ENCODE measurements at places on chromosomes 5 and 9. TPM values are rescaled to one million over a fixed set of nuclear protein-coding genes. Genes with fewer than 3 reads are reported as not detected.

DNA sequence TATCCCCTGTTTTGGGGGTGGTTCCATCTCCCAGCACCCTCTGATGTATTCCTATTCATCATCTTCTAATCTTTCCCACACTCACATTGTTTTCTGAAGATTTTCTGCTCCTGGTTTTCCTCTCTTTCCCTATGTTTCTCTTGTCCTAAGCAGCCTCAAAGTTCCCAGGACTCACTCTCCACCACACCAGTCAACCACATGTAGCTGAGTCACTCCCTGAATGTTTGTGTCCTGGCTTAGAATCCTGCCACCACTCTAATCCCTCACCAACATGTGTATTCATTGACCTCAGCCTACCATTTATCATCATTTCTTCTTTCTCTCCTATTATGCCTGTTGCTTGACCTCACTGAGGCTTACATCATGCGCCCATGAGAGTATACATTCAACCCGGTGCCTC is 282.4 kb upstream of the ADAMTS16 start:
- no peaks in the 10 kb centered on the region for H3K4me1 ChIP-seq
- H3K27me3 ChIP-seq = no peaks in the 10 kb centered on the region
- DNase-seq = no peak
- H3K4me3 ChIP-seq = no peak overlapping the region
- H3K36me3 ChIP-seq = no peaks in the 10 kb centered on the region

DNA sequence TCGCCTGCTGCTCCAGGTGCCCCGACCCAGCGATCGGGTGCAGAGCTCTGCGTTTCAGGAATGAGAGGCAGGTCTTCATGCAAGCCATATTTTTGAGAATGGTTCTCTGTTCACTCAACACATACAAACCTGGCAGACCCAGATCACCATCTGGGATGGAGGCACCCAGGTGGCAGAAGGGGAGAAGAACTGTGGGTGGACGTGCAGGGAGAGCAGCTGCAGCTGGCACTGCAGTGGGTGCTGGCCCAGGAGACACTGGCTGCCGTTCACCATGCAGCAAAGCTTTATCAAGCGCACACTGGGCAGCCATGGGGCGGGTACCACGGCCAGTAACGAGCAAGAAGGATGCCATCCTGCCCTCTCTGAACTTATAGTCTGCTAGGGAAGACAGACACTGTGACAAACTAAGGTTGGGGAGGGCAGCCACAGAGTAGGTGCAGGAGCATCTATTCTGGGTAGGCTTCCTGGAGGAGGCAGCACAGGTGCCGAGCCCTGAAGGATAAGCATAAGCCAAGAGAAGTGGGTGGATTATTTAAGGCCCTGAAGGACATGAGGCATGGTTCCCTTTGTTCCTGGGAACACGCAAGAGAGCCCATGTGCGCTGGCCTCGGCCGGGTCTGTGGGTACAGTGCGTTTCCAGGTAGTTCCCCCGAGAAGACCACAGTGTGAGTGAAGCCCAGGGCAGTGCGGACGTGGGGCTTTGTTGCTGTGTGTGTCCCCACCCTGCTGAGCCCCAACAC is 46.2 kb upstream of the FCN2 start:
- no peaks in the 10 kb centered on the region for H3K4me1 ChIP-seq
- no peaks in the 10 kb centered on the region for H3K36me3 ChIP-seq
- DNase-seq = no peak
- no peak overlapping the region for H3K27ac ChIP-seq
- H3K27me3 ChIP-seq = no peaks in the 10 kb centered on the region

FAM120A gene
- 71.0 TPM for total RNA-seq

DNA sequence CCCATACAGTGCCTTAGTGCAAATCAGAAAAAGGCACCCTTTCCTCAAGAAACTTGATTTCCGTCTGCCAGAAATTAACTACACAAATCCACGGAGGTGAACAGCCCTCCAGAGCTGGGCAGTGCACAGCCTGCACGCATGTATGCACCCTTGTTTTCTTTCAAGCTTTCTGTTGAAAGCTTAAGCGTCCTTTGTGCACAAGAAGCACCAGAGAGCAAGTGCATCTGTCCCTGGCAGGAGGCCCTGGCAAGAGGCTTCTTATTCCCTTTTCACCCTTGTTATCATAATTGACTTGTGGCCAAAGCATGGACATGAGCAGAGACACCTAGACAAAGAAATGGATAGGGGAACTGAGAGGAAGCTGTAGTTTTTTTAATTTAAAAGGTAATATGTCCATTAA is 47.4 kb upstream of the ATG10 start:
- no peak for DNase-seq
- H3K4me1 ChIP-seq = no peaks in the 10 kb centered on the region
- no peaks in the 10 kb centered on the region for H3K27me3 ChIP-seq
- no peak overlapping the region for H3K27ac ChIP-seq
- no peak overlapping the region for H3K4me3 ChIP-seq

FOXD4 gene
- total RNA-seq = not detected

PCDHGC4 gene
- total RNA-seq = 6.2 TPM

GRCh38 chr9:20684875-20685696 is 1.0 kb downstream of the FOCAD start:
- DNase-seq = no peak
- H3K4me3 ChIP-seq = peak overlapping the region; percentile 82
- no peaks in the 10 kb centered on the region for H3K27me3 ChIP-seq
- peak overlapping the region; percentile 82 for H3K27ac ChIP-seq
- no peaks in the 10 kb centered on the region for H3K4me1 ChIP-seq

- H3K4me1 ChIP-seq = no peaks in the 10 kb centered on the region
- H3K27me3 ChIP-seq = no peaks in the 10 kb centered on the region
- DNase-seq = no peak
- H3K36me3 ChIP-seq = no peaks in the 10 kb centered on the region
Measured at GRCh38 chr5:15682566-15682965, 182.6 kb downstream of the FBXL7 start.

GRCh38 chr5:93892481-93892880 is 151.1 kb upstream of the POU5F2 start:
- H3K27me3 ChIP-seq = no peaks in the 10 kb centered on the region
- H3K36me3 ChIP-seq = no peaks in the 10 kb centered on the region
- no peak overlapping the region for H3K4me3 ChIP-seq
- no peak overlapping the region for H3K27ac ChIP-seq
- no peaks in the 10 kb centered on the region for H3K4me1 ChIP-seq

GRCh38 chr9:133225171-133226011 is 16.3 kb upstream of the OBP2B start:
- no peak for DNase-seq
- H3K36me3 ChIP-seq = no peaks in the 10 kb centered on the region
- no peaks in the 10 kb centered on the region for H3K4me1 ChIP-seq
- no peak overlapping the region for H3K4me3 ChIP-seq

- H3K27me3 ChIP-seq = no peaks in the 10 kb centered on the region
- H3K36me3 ChIP-seq = no peaks in the 10 kb centered on the region
- no peak overlapping the region for H3K27ac ChIP-seq
- no peak overlapping the region for H3K4me3 ChIP-seq
- no peaks in the 10 kb centered on the region for H3K4me1 ChIP-seq
- no peak for DNase-seq
Measured at GRCh38 chr5:123441408-123441807, 18.2 kb upstream of the CEP120 start.

DNA sequence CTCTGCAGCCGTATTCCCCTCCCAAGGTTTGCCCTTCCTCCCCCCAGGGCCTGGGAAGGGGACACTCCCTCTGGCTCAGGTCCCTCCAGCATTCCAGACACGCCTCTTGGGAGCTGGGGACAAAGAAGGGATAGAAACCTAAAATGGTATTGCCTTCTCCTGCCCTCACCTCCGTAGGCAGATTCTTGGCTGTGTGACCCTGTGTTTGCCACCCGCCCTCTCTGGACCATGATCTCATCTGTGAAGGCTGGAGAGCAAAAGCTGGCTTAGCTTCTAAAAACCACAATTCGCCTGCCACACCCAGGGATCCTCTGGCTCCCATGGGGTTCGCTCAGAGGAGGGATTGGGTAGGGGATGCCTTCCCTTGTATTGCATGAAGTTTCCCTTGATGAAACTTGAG is 7.7 kb downstream of the AQP3 start:
- H3K27me3 ChIP-seq = no peaks in the 10 kb centered on the region
- DNase-seq = no peak
- H3K27ac ChIP-seq = no peak overlapping the region
- no peaks in the 10 kb centered on the region for H3K36me3 ChIP-seq
- no peaks in the 10 kb centered on the region for H3K4me1 ChIP-seq
- H3K4me3 ChIP-seq = no peak overlapping the region

ADGRV1 gene
- total RNA-seq = 0.32 TPM

GRCh38 chr5:174837919-174838902 is 113.8 kb downstream of the MSX2 start:
- DNase-seq = no peak
- H3K36me3 ChIP-seq = no peaks in the 10 kb centered on the region
- no peaks in the 10 kb centered on the region for H3K27me3 ChIP-seq
- no peak overlapping the region for H3K27ac ChIP-seq
- H3K4me3 ChIP-seq = no peak overlapping the region
- no peaks in the 10 kb centered on the region for H3K4me1 ChIP-seq

DNA sequence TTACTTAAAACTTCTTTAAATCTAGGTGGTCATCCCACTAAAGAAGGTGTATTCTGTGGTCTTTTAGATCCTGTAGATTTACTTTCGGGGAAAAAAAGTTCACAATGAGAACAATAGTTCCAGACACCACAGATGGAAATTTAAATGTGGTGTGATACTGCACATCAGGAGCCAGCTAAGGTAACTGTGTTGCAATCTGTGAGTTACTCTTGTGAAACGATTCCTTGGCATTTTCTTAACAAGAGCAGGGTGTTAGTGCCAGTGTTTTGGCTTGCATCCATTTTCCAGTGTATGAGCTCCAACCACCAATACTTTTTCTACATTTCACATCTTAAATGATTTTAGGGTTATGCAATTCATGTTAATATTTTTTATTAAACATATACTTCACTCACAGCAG is 674.5 kb downstream of the CETN3 start:
- no peak overlapping the region for H3K27ac ChIP-seq
- no peak for DNase-seq
- H3K36me3 ChIP-seq = no peaks in the 10 kb centered on the region
- H3K4me3 ChIP-seq = no peak overlapping the region

- no peak overlapping the region for H3K27ac ChIP-seq
- H3K4me1 ChIP-seq = no peaks in the 10 kb centered on the region
- no peak for DNase-seq
Measured at GRCh38 chr5:142959683-142960657, 189.8 kb downstream of the ARHGAP26 start.

DNA sequence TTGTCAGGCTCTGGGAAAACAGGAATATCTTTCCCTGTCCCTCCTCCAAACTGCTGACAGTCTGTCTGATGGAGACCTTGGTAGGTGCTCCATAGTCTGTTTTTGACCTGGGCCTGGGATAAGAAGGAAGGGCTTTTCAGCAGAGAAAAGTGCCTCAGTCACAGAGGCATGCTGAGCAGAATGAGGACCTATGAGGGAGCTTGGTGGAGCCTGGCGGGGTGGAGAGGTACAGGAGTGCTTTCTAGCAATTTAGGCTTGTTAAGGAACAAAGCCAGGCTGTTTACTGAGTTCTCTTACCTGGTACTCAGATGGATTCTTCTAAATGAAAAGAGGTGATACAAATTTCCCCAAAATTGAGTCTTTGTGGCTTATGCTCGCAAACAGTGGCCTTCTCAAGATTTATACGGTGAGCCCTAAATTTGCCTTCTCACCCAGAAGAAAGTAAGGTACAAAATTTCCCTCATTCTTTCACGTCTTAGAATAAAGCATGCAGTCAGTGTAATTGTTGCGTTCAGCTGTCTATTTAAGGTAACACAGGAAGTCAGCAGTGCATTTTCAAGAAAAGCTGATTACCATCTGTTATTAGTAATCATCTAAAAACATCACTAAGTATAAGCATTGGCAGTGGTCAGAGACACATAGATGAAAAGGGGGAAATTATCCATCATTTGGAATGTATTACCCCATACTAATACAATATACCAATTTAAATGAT is 28.6 kb upstream of the IL13 start:
- no peaks in the 10 kb centered on the region for H3K36me3 ChIP-seq
- no peak for DNase-seq

GRCh38 chr5:109921735-109922380 is 232.1 kb downstream of the MAN2A1 start:
- no peaks in the 10 kb centered on the region for H3K36me3 ChIP-seq
- no peaks in the 10 kb centered on the region for H3K4me1 ChIP-seq
- H3K27me3 ChIP-seq = no peaks in the 10 kb centered on the region
- H3K4me3 ChIP-seq = no peak overlapping the region

- H3K4me3 ChIP-seq = no peak overlapping the region
- no peak for DNase-seq
- H3K27ac ChIP-seq = no peak overlapping the region
Measured at GRCh38 chr5:61597684-61598083, 265.6 kb downstream of the ZSWIM6 start.

- H3K27ac ChIP-seq = no peak overlapping the region
- DNase-seq = no peak
- no peak overlapping the region for H3K4me3 ChIP-seq
- H3K4me1 ChIP-seq = no peaks in the 10 kb centered on the region
- no peaks in the 10 kb centered on the region for H3K27me3 ChIP-seq
- H3K36me3 ChIP-seq = no peaks in the 10 kb centered on the region
Measured at GRCh38 chr9:3136230-3136629, 292.3 kb upstream of the PUM3 start.

AGGF1 gene
- 19.3 TPM for total RNA-seq

- H3K4me3 ChIP-seq = no peak overlapping the region
- no peak for DNase-seq
- H3K27ac ChIP-seq = peak overlapping the region; percentile 81
- H3K36me3 ChIP-seq = no peaks in the 10 kb centered on the region
Measured at GRCh38 chr5:57863661-57864060, 381.1 kb upstream of the ACTBL2 start.

GRCh38 chr9:92754091-92754745 is 10.4 kb downstream of the BICD2 start:
- H3K27me3 ChIP-seq = no peaks in the 10 kb centered on the region
- no peaks in the 10 kb centered on the region for H3K4me1 ChIP-seq
- no peaks in the 10 kb centered on the region for H3K36me3 ChIP-seq

DNA sequence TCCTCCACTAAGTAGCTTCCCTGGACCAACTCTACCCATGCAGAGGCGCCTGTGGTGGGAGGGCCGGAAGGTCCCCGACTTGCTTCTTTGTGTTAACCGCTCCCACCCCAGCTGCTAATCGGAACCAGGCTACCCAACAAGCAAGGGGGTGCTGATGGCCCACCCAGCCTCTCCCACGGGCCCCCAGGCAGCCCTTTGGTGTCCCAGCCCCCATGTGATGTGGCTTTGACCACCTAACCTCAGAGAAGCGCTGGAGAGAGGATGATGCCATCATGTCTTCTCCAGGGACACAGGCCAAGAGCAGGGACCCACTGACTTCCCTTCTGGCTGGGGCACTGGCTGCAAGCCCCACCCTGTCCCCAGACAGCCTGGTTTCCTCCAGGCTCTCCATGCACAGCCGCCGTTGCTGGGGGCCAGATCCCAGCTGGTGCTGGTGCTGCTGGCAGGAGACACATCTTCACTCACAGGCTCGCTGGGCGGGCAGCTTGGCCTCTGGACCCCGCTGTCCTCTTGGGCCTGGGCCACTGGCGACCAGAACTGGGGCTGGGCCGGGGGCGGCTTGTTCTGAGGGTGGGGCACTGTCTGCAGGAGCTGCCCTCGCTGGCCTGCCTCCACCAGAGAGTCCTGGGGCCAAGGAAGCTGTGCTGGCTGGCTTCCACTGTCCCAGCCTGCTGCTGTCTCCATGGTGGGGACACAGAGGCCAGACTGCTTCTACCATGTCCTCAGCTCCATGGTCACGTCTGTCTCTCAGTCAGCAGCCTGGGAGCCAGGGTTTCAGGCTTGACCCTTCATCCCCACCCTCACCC is 27.8 kb downstream of the LAMC3 start:
- H3K4me1 ChIP-seq = peaks cover 3% of the 10 kb centered on the region
- H3K27me3 ChIP-seq = no peaks in the 10 kb centered on the region
- no peaks in the 10 kb centered on the region for H3K36me3 ChIP-seq
- H3K27ac ChIP-seq = no peak overlapping the region
- H3K4me3 ChIP-seq = no peak overlapping the region
- no peak for DNase-seq

PCDHB16 gene
- 6.3 TPM for total RNA-seq

TUBB4B gene
- 112 TPM for total RNA-seq
